Cortex of kidney (tissue), 1 donor: ENCODE measurements at places on chromosomes 4 and X.

DNA sequence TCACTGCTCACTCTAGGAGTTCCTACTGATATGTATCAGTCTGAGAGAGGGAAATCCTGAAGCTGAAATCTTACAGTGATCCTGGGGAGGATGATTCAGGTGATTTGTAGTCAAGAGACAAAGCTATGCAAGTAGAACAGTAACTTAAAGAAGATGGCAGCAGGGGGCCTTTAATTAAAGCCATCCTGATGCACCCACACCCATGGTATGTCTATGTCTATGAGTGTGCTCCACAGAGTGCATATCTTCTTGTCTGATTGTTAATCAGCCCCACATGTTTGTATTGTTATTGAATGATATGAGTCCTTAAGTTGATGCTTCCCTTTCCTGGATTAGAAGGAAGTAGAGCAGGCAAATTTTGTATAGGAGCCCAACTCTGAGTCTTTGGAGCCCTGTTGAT lies 78.8 kb downstream of the NHS start:
- DNase-seq = no peak

DNA sequence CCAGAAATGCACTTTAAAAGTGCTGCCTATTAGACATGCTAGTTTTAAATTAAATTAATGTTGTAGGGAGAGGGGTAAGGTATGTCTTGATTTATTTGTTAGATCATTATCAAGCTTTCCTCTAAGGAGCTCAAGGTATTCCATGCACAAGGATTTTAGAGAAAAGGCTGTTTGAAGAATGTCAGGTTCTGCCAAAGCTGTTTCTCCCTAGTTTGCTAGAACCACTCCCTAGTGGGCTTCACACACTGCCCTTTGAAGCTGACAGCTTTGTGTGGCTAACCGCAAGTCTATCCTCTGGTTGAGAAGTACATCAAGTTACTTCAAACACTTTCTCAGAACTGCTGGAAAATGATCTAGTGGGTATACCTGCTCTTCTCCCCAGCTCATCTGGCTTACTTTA lies 32.3 kb downstream of the RASL11B start:
- DNase-seq = no peak

- DNase-seq = no peak
Measured at GRCh38 chrX:18041656-18042055, 179.0 kb downstream of the BEND2 start.

GRCh38 chr4:153518001-153518400 lies 51.8 kb downstream of the TMEM131L start:
- no peak for DNase-seq

DNA sequence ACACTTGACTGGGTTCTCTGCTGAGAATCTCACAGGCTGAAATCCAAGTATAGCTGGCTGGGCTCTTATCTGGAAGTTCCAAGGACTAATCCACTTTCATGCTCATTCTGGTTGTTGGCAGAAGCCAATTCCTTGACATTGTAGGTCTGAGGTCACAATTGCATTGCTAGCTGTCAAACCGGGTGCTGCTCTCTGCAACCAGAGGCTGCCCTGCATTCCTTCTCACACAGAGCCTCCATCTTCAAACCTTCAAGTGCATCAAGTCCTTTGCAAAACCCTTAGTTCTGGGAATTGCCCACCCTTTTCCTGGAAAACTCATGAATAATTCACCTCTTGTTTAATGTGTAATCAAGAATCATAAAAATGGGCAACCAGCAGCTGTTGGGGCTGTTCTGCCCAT lies 404.2 kb downstream of the KCNIP4 start:
- DNase-seq = no peak
